Upper lobe of left lung (tissue), 6 donors: ENCODE measurements at places on chromosomes 2 and 18. TPM values are rescaled to one million over a fixed set of nuclear protein-coding genes. Genes with fewer than 3 reads are reported as not detected.

DNA sequence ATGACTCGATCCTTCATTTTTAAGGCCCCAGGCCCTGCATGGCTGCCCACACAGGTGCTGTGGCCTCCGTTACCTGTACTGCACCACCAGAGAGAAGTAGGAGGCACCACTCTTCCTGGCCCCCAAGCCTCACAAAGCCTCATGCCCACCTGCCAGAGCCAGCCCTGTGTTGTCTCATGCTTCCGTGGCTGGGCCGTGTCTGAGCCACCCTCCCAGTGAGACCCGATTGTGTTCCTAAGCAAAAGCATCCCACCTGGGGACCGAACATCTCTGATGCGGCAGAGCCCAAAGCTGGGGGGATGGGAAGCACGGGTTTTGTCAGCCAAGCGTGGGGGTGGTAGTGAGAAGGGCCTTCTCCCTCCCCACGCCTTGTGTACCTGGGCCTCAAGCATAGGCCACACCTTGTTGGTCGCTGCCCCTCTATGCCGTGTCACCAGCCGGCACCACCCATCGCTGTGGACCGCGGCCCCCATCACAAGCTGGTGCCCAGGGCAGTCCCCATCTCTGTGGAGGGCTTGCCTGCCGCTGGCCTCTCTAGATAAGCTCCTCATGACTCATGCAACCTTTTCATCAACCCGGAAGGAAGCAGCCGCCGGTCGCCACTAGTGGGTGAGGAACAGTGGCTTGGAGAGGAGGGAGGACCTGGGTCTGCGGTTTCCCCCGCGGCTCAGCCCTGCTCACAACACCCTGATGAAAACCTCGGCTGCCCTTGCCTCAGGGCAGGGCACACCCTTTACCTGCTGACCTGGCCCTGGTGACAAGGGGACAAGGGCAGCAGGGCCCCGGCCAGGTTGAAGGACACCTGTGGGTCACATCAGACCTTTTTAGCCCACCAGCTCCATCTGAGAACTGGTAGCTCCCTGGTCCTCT, 2.7 kb upstream of the RNPEPL1 start:
- peak overlapping the region; percentile 95 for H3K27ac ChIP-seq
- no peaks in the 10 kb centered on the region for H3K27me3 ChIP-seq
- DNase-seq, result peak; percentile 87

GRCh38 chr2:225056330-225057073, 14.2 kb upstream of the DOCK10 start:
- no peak overlapping the region for H3K4me3 ChIP-seq
- H3K36me3 ChIP-seq, result no peaks in the 10 kb centered on the region
- no peaks in the 10 kb centered on the region for H3K27me3 ChIP-seq
- no peak for DNase-seq
- H3K27ac ChIP-seq, result no peak overlapping the region

- H3K4me3 ChIP-seq, result no peak overlapping the region
- no peaks in the 10 kb centered on the region for H3K27me3 ChIP-seq
- no peak overlapping the region for H3K27ac ChIP-seq
- H3K36me3 ChIP-seq, result no peaks in the 10 kb centered on the region
- DNase-seq, result no peak
These were observed 104.2 kb upstream of the NEUROD1 start for GRCh38 chr2:181784556-181784955.

DNA sequence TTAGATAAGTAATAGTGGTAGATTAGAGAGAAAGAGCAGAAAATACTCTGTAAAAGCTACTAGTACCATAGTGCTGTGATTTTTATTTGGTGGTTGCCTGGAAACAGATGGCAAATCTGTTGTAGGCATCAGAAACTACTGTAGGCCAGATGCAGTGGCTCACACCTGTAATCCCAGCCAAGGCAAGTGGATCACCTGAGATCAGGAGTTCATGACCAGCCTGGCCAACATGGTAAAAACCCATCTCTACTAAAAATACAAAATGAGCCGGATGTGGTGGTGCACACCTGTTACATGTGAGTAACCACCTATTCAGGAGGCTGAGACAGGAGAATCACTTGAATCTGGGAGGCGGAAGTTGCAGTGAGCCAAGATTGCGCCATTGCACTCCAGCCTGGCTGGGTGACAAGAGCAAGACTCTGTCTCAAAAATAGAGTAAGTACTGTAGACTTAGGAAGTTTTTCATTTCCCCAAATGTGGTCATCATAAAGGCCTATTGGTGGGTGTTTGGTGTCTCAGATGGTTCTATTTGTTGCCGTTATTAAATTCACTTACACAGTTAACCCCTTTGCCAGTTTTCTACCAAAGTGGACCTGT, 79.6 kb downstream of the SPTBN1 start:
- H3K4me1 ChIP-seq, result peaks cover 36% of the 10 kb centered on the region
- no peaks in the 10 kb centered on the region for H3K27me3 ChIP-seq
- peaks cover 3% of the 10 kb centered on the region for H3K36me3 ChIP-seq
- H3K27ac ChIP-seq, result no peak overlapping the region
- no peak overlapping the region for H3K4me3 ChIP-seq

DNA sequence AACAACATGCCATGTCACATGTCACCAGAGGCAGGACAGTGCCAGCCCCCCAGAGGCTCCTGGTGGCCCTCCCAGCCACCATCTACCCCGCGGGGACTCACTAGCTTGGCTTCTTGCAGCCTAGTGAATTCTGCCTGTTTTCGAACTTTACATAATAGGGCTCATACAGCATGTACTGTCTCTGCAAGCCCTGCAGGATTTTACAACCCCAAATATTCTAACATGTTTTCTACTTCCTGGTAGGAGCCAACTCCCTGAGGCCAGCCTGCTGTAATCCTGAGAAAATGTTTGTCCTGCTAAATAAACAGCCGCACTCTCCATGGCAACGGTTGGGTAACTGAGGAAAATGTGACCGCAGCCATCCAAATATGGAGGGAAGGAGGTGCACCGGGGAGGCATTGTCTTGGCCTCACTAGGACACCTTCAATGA, 2.7 kb downstream of the PER2 start:
- no peaks in the 10 kb centered on the region for H3K27me3 ChIP-seq
- H3K36me3 ChIP-seq, result no peaks in the 10 kb centered on the region
- peaks cover 87% of the 10 kb centered on the region for H3K4me1 ChIP-seq
- H3K27ac ChIP-seq, result peak overlapping the region; percentile 91
- H3K4me3 ChIP-seq, result no peak overlapping the region
- peak; percentile 94 for DNase-seq

DNA sequence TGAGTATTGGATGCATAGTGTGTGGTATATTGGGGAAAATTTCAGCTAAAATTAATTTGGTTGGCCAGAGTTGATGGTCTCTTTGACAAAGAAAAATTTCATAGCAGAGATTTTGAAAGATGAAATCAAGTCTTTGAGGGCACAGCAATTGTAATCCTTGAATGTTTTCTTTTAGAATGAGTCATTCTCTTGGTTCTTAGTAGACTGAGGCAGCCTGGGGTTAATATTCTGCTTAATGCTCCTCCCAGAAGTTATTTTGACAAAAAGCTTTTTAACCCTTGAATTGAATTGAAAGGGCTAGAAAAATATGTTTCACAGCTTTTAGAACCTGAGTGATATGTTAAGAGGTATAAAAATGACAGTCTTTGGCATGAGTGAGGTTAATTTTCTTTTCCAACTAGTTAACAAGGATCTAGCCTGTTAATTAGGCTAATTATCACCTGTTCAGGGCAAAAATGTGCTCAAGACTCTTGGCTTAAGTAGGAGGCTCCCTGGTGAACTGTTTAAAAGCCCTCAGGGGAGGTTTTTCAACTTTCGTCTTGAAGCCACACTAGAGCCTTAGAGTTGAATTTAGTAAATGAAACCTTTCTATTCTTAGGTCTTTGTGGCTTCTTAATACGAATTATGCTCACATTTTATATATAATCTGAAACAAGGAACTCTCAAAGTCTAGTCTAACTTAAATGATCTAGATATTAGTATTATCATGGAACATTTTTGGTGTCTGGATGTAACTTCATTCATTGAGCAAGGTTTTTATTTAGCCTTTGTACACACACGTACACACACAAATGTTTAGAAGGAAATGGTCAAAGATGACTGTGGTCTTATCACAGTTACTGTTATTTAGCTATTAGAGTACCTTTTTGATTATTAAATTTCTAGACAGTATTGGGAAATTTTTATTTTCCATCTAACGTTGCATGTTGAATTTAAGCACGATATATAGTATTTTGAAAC, 272.5 kb downstream of the ZNF407 start:
- no peaks in the 10 kb centered on the region for H3K36me3 ChIP-seq
- no peak for DNase-seq
- H3K4me1 ChIP-seq, result no peaks in the 10 kb centered on the region
- H3K4me3 ChIP-seq, result no peak overlapping the region
- H3K27ac ChIP-seq, result no peak overlapping the region

DNA sequence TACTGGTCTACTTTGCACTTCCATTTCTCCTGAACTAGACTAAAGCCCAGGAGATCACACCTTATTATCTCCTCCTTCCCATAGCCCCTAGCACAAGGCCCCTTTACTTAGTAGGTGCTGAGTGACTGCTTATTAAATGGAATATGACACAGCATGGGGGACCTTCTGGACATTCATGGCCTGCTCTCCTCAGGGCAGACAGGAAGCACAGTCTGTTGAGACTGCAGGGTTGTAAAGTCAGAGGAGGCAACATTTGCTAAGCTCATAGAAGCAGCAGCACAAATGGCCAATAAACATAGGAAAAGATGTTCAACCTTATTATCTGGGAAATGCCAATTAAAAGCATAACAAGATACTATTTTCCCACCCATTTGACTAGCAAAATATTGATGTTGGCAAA, 75.3 kb downstream of the DNMT3A start:
- H3K36me3 ChIP-seq, result no peaks in the 10 kb centered on the region
- H3K27ac ChIP-seq, result no peak overlapping the region
- H3K27me3 ChIP-seq, result no peaks in the 10 kb centered on the region
- no peak overlapping the region for H3K4me3 ChIP-seq
- DNase-seq, result no peak

GRCh38 chr2:100919316-100919715, 82.8 kb upstream of the RPL31 start:
- H3K4me1 ChIP-seq, result peaks cover 10% of the 10 kb centered on the region
- no peaks in the 10 kb centered on the region for H3K36me3 ChIP-seq
- no peak overlapping the region for H3K27ac ChIP-seq
- DNase-seq, result no peak
- no peak overlapping the region for H3K4me3 ChIP-seq
- H3K27me3 ChIP-seq, result no peaks in the 10 kb centered on the region

STRADB gene
- total RNA-seq, result 26.2 TPM

SLC30A3 gene
- 2.1 TPM for total RNA-seq

SKOR2 gene
- total RNA-seq, result not detected

OTOF gene
- not detected for total RNA-seq

KLHL14 gene
- not detected for total RNA-seq

SIX3 gene
- not detected for total RNA-seq

RNMT gene
- total RNA-seq, result 20.8 TPM
